ENCODE measurements at places on chromosomes 11 and 22.

DNA sequence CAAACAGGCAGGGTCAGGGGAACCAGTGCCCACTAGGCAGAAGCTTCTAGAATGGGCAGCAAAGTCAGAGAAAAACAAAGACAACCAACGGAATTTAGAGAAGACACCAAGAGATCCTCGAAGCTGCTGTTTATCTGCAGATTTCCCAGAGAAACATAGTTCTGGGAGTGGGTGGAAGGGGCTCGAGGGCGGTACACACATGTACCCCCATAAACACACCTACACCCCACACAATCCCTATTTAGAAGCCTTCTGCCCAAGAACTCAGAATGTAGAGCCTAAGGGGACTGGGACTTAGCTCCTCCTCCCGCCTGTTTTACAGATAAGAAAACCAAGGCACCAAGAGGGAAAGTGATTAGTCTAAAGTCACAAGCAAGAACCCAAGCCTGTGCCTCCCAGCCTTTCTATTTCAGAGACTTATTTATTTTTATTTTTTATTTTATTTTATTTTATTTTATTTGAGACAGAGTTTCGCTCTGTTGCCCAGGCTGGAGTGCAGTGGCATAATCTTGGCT is 6.4 kb downstream of the NPTXR start:
- DNase-seq, result no peak

- DNase-seq, result no peak
Observed at GRCh38 chr22:19707347-19708290, 6.7 kb upstream of the SEPTIN5 start.

DNA sequence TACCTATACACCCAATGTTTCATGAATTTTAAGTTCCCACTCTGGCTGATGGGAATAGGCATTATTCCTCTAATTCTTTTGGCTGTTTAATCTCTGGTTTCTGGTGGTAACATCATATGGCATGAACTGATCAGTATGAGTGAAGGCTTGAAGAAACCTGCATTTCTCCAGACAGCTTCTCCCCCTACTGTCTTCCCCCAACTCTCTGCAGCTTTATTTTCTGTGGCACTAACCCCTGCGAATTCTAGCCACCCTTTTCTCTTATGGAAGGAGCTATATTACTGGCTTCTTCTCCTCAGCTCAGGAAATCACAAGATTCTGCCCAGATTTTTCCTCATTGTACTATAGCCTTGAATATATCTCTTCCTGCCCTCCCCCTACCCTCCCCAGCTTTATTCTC is 57.1 kb downstream of the CASP12 start:
- no peak for DNase-seq

GRCh38 chr11:71332447-71332846 is 80.1 kb upstream of the SHANK2 start:
- DNase-seq, result no peak

DNA sequence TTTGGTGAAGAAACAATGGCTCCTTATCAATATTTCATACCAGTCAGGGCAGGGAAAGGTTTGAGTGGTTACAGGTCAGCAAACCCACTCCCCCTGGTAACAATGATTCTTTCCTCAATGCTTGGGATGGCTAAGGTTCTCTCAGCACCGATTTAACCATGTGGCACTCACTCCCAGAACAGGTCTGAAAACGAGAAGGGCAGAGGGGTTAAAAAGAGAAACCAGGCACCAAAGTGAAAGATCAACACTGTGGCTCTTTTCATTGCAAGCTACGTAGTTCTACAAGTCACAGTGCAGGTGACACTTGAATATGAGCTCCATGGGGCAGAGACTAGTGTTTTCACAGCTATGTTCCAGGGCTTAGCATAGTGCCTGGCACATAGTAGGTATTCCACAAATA is 132.4 kb downstream of the PLEKHA7 start:
- DNase-seq, result no peak

GRCh38 chr11:79243422-79244210 is 197.2 kb downstream of the TENM4 start:
- no peak for DNase-seq

DNA sequence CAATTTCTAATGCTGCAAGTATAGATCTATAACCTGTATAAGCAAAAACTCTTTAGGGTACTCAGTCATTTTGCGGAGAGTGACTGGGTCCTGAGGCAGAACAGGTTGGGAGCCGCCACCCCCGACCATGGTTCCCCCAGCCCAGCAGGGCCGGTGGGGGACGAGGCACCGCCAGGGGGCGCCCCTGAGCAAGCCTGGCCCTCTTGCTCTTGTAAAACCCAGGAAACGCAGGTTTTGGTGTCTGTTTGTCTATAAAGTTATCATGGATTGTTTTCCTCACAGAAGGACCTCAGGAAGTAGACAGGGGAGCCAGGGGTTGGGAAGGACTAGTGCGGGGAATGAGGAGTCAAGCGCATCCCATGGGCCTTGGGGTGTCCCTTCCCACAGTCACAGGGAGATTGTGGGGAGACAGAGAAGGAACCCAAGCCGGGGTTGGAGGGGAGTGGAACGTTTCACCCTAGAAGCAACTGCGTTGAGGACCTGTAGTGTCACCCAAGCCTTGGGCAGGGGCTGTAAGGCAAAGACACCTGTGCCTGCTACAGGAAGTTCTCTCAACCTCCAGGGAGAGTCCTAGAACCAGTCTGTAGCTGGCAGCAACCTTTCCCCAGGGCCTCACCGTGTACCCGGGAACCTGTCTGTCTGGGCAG is 26.4 kb downstream of the KCTD17 start:
- peak; percentile 25 for DNase-seq

- DNase-seq, result no peak
Observed at GRCh38 chr11:58061813-58062212, 31.1 kb downstream of the OR6Q1 start.

GRCh38 chr11:15735706-15736105 is 620.6 kb downstream of the SOX6 start:
- no peak for DNase-seq

DNA sequence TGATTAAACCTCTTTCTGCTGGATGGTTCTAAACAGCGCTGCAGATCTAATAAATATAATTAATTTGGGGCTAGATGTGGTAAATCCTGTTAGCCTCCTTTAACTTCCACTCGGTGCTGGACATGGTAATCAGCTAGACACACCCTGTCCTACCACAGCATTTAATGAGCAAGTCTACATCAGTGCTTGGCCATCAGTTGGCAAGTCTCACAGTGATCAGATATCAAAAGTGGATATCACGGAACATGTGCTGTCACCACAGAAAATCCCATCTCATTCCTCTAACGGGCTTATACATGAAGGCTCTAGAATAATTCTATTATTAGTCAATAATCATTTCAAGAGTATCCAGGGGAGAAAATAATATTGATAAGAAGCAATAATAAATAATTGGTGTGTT is 5.6 kb upstream of the USP28 start:
- DNase-seq, result no peak

GRCh38 chr11:128776069-128776423 is 82.2 kb downstream of the FLI1 start:
- DNase-seq, result no peak

DNA sequence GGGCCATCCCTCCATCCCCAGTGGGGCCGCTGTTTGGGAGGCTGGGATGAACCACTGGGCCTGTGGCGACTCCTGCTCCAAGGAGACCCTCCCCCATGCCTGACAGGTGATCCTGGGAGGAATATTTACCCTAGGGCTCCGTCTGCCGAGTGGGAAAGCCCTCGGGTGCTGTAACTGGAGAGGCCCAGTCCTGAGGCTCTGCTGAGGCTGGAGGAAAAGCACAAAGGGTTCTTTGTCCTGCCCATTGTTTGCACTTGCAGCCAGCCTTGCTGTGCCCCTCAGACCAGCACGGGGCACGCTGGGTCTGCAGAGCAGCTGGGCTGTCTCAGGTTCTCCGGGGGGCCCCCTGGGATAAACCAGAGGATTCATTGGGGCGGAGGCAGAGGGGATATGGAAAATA is 321.1 kb downstream of the MN1 start:
- DNase-seq, result peak; percentile 30

GRCh38 chr11:27703481-27703880 is 3.2 kb upstream of the BDNF start:
- no peak for DNase-seq

GRCh38 chr11:19025481-19026406 is 34.8 kb downstream of the MRGPRX2 start:
- DNase-seq, result no peak

GRCh38 chr11:17012179-17012578 is 2.0 kb downstream of the PLEKHA7 start:
- no peak for DNase-seq

GRCh38 chr11:69156673-69157155 is 979 bp downstream of the SMIM38 start:
- no peak for DNase-seq

- DNase-seq, result no peak
Observed at GRCh38 chr11:71551711-71552110, 3.5 kb downstream of the KRTAP5-9 start.

GRCh38 chr22:43972931-43973462 is 17.8 kb downstream of the SAMM50 start:
- DNase-seq, result no peak

DNA sequence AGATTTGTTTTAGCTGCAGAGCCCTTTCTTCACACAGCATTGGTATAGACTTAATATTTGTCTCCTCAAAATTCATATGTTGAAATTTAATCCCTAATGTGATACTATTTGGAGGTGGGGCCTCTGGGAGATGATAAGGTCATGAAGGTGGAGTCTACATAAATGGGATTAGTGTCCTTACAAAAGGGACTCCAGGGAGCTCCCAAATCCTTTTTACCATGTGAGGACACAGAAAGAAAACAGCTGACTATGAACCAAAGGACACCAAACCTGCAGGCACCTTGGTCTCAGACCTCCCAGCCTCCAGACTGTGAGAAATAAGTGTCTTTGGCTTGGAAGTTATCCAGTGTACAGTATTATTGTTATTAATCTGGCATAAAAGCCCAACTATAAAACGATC is 10.2 kb downstream of the SLC35F2 start:
- no peak for DNase-seq

- DNase-seq, result peak; percentile 22
Observed at GRCh38 chr11:124977006-124977405, 23.0 kb downstream of the CCDC15 start.

DNA sequence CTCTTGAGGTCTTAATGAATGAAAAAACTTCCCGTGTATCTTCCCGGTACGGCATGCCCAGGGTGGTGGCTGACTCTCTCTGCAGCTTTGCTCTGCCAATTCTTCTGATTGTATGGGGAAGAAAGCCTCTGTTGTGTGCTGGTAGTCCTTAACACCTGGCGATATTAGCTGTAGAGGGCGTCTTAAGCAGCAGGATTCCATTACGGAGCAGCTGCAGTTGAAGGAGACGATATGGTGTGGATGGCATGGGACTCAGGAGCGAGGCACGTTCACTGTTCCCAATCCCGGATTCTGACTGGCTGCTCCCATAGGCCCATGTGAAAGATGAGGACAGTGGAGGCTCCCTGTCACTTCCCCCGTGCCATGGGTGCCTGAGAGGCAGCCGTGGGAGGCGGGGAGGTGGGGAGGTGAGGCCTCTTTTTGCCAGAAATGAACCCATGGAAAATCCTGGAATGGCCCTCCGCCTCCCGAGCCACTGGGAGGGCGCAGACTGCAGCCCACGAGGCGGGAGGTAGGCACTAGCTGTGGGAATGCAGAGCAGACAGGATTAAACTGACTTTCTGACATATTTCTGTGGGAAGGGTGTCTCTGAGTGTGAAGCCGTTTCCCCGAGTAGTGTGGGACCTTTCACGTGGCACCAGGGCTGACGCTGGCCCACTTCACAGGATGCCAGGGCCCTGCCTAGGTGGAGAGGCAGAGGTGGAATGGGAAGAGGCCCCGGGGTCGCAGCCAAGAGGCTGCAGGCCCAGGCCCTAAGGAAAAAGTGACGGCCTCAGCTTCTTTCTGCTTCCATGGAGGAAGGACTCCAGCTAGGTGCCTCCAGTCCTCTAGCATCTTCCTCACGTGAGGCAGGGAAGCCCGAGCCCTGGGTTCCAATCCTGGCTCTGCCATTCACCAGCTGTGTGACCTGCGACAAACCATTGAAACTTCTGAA is 121.4 kb upstream of the CD82 start:
- no peak for DNase-seq

- no peak for DNase-seq
Observed at GRCh38 chr22:23670378-23671295, 20.2 kb upstream of the RGL4 start.

- no peak for DNase-seq
Observed at GRCh38 chr11:76035020-76035419, 171.3 kb downstream of the WNT11 start.

GRCh38 chr22:20232237-20232598 is 35.9 kb downstream of the RTN4R start:
- no peak for DNase-seq

DNA sequence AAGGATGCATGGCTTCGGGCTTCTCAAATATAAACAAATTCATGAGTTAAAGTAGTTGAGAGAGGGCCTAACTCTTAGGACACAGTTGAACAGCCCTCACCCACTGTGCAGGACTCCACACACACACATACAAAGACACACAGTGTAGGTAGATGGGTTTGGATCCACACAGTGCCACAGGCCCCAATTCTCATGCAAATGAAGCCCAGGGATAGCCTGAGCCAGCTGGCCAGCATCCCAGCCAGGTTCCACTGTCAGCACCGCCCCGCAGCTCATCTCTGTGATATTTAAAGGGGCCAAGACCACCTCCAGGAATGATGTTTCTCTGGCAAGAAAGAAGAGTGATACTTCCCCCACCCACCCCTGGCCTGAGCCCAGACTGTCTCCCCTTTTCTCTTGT is 11.7 kb downstream of the SLC35C1 start:
- DNase-seq, result peak; percentile 4

DNA sequence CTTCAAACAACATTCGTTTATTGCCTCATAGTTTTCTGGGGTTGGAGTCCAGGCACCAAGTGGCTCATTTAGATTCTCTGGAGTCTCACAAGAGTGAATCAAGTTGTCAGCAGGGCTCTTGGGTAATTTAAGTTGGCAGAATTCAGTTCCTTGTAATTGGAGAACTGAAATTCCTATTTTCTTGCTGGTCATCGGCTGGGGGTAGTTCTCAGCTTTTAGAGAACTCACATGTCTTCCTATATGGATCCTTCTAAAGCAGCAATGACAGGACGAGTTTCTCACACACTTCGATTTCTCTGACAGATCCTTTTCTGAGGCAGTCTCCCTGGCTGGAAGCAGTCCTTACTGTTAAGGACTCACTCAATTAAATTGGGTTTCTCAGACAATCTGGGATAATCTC is 17.3 kb upstream of the OOSP4B start:
- DNase-seq, result no peak

DNA sequence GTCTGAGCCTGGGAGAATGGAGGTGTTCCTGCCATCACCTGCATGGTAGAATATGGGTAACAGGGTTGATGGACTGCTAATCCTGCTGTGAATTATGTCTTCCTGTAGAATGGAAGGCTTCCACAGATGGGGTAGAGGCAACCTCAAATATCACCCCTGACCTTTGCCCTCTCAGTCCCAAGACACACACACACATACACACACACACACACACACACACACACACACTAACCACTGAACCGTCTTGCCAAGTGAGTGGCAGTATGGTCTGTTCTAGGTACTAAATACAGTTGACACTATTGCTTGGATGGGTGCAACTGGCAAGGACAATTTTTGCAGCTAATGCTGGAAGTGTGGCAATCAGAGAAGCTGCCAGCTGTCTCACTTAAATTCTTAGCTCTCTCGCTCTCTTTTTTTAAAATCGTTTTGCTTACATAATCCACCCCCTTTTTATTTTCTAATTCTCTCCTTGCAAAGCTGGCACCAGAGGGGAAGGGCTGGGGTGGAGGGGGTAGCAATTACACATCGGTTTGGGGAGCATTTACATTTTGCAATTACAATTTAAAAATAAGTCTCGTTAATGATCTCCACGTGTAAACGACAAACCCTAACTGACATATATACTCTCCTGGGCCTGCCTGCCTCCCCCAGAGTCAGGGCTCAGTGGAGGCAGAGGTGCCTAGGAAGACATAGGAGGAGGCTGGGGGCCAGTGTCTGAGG is 162.6 kb downstream of the FEZ1 start:
- DNase-seq, result no peak

Data from NCI-H1105 (cell line).